ENCODE measurements at places on chromosomes 11 and 22.

DNA sequence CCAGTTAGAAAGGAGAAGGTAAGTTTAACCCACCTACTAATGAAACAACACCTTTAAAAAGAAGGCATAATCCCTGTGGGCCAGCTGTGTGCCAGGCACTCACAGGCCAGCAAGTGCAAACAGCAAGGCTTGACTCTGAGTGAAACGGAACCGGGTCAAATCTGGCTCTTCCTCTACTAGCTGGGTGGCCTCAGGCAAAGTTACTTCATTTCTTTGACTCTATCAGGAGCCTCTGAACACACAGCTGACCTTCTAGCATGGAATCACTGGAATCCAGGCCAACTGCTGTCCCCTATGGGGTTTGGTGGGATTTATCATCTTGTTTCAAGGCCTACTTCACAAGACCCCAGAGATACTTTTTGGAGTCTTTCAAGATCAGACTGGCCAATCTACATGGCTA, 3.3 kb downstream of the RAB38 start:
- no peak for DNase-seq

DNA sequence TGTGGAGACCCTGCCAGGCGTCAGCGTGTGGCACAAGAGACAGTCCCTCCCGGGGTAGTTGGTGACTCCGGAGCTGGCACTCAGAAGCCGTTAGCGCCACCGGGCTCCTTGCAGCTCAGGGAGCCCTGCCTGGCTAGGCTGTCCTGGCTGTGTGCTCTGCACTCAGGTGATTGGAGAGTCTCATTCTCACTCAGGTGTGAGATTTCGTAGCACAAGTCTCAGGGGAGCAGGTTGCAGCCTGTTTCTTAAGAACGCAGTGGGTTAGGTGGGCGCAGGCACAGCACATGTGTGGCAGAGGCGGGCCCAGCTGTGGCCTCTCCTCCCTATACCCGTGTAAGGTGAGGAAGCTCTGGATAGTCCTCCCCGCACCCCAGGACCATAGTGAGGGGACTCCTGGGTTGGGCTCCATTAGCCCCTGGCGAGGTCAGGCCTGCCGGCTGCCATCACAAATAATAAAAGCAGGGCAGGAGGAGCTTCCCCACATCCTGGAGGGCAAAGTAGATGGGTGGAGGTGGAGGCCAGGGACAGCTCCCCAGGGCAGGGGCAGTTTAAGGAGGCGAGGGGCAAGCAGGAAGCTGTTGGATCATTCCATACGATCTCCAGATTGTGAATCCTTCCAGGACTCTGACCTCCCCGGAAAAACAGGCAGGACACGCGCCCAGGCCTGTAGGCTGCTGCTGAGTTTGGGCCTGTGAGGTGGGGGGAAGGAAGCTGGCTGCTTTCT, 39.4 kb downstream of the SBF1 start:
- DNase-seq = no peak

DNA sequence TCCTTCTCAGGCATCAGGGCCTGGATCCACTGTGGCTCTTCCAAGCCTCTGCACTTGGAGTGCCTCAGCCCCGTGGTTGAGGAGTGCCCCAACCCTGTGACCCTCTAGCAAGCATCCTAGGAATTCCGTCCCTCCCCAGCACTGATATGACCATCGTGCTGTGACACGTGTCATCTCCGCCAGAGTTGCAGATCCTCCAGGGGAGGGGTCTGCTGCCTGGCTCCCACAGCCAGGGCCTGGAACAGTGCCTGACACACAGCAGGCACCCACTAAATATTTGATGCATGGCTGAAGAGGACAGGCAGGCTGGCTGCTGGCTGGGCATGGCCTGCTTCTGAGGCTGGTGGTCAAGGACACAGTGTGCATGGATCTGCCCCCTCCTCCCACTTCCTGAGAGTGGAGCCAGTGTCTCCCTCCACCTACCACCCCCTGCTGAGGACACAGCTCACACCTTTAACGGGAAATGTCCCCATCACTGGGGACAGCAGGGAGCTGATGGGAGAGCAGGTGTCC, 1.7 kb upstream of the CD81 start:
- DNase-seq = no peak

- DNase-seq = no peak
Measured at GRCh38 chr11:1297011-1297575, 12.3 kb downstream of the TOLLIP start.

DNA sequence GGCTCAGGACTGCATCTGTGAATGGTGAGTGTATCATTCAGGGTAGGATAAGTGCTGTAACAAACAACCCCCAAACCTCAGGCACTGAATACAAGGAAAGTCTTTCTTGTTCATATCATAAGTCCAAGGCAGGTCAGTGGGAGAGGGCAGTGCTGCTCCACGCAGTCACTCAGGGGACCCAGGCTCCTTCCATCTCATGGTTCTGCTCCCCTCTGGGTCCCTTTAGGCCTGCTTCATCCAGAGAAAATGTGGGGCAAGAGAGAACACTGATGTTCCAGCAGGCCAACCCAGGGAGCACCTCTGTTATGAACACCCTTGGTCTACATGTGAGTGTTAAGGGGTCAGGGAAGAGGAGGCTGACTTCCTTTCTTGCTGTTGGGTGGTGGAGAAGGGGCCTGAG, 187.8 kb downstream of the CHST1 start:
- DNase-seq = no peak

GRCh38 chr22:36243986-36244385, 4.7 kb upstream of the APOL2 start:
- DNase-seq = no peak

DNA sequence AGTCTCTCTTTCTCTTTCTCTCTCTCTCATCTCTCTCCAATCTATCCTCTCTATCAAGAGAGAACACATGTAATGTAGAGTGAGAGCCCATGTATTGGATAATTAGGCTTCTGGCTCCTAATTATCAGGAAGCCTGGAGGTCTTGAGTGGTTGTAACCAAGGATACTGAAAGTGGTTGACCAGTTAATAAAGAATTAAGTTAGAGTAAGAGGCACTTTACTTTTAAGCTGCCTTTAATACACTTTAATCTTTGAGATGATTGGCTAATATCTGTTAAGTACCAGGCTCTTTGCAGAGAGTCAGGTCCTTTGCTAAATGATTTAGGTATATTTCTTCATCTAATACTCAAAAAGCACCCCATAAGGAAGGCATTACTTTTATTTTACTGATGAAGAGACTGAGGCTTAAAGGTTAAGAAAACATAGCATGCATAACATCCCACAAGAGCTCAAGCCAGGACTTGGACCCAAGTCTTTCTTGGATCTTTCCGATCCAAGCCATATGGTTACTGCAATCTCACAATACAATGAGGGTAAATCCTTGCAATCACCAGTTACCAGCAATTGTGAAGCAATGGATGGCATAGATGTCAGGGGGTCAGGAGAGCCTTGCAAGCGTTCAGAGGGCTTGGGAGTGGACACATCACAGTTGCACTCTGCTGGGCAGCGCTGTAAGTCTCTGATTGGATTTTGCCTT, 22.1 kb downstream of the CD44 start:
- DNase-seq = no peak

DNA sequence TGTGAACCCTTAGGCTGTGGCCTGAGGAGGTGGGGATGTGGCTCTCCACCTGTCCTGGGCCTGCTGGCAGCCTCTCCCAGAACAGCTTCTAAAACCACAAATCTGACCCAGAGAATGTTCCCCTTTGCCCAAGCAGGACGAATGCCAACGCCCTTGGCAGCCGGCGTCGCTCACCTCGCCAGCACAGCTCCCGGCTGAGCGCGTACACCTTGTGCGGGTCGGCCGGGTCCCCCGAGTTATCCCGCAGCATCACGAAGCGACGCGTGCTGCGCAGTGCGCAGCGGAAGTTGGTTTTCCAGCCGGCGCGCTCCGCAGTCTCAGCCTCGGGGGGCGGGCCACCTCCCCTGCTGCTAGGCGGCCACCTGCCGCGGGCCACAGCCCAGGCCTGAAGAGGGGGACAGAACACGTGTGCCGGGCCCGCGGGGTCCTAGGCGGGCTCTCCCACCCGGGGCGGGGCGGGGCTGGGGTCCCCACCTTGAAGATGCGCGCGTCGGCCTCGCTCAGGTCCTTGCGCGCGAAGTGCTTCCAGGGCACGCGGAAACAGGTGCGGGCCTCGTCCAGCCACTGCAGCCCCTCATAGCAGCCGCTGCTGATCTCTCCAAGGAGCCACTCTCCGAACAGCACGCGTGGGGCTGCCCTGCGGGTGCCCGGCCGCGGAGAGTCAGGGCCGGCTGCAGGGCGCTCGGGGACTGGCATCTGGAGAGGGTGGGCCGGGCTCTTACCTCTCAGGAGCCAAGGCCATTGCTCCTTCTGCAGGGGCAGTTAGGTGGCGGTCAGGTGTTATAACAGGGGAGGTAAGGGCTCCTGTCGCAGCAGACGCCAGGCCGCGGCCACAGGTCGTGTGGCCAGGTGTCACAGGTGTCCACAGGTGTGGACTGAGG, 887 bp downstream of the IRF7 start:
- DNase-seq = no peak

DNA sequence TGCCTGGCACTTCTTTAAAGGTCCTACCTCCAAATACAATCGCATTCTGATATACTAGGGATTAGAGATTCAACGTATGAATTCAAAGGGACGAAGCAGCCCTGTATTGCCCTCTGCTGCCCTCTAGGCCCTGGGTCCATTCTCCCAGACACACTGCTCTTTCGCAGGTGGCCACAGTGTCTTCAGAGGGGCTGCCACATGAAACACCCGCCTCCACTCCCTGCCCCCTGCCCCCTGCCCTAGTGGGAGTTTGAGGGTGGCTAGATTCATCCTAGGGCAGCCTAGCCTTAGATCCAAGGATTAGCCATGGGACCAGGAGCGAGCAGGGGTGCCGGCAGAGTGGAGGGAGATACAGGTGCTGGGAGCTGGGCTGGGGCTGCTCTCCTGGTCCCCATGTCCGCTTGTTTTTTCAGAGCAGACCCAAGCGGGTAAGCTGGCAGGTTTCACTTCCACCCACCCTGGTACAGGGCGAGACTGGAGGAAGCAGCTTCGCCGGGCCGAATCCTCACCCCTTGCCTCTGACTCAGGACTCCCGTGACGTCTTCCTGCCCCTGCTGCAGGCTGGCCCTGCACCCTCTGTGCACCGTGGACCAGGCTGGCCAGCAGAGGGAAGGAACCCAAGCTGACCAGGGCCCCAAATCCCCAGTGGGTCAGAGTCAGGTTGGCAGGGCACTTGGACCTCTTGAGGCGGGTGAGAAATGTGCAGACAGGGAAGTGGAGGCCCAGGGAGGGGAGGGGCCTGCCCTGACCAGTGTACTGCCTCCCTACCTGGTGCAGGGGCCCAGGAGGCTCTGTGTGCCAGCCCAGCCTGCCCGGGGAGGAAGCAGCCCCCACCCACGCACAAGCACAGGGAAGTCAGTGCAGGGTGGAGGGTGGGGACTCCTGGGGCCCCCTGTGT, 28.4 kb upstream of the HMOX1 start:
- DNase-seq = no peak

- no peak for DNase-seq
Measured at GRCh38 chr11:117583063-117583801, 213.8 kb downstream of the DSCAML1 start.

- no peak for DNase-seq
Measured at GRCh38 chr11:612201-612960, 3.4 kb downstream of the IRF7 start.

GRCh38 chr22:48431014-48431413, 1396.7 kb downstream of the BRD1 start:
- no peak for DNase-seq

DNA sequence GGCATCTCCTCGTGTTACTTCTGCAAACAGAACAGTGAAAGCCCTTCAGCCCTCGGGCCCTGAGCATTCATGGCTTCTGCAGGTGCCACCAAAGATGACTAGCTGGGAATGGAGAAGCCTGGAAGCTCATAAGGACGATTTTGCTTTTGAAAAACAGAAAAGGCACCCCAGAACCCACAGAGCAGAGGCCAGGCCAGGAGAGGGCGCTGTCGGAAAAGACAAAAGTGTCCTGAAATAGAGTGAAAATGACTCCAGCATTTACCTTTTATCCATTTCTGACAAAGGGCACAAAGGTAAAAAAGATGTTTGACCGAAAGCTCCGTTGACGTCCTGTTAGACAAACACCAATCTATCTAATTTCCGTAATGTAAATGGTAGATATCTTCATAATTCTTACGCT, 37.6 kb downstream of the ZNF195 start:
- no peak for DNase-seq

DNA sequence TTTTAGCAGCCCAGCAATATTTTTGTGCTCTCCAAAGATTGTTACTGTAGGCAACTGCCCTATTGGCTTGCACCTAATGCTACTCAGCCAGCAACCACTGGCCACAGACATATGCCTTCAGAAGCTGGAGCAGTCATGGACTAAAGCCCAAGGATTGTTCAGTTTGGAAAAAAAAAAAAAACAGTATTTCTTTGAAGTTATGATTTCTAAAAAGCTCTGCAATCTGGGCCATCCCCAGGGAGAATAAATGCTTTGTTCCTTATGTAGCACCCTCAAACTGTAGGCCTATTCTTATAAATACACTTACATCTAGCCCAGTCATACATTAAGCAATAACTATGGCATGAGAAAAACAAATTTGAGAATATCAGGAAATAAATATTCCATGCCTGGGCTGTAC, 2190.5 kb upstream of the RAG2 start:
- DNase-seq = no peak

DNA sequence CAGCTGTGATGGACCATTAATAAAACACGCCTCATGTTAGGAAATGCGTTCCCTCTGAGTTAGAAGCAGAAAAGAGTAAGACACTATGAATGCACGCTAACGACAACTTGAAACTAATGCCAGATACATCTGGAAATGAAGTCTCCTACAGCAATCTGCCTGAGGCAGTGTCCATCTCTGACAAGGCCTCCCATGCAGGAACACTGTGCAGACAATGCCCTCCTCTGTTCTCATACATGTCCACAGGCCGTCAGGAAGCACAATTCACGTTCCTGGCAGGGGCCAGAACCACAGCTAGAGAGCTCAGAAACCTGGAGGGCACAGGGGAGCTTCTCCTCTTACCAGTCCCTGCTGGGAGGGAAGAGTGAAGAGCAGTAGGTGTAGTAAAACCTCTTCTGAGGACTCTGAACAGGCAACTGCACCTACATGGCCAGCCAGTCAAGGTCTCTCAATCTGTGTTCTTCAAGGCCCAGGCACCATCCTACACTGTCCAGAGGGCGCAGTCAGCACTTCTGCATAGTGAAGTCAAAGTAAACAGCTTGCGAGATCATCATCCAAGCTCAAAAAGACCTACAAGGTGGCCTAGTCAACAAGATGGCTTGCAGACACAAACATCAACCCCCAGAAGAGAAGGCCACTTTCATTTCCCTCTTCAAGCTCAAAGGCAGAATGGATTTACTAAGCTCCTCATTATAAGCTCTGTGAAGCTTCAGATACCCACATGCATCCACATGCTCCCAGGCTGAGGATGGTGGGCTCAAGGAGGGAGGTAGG, 41.5 kb upstream of the CYP2D6 start:
- no peak for DNase-seq

Data from HS-27A (cell line).